ENCODE measurements at places on chromosomes 2 and 18.

GRCh38 chr2:178025551-178026185 lies 46.9 kb downstream of the PDE11A start:
- no peak for DNase-seq

- DNase-seq = no peak
Measured at GRCh38 chr2:85129861-85130260, 3.3 kb upstream of the TCF7L1 start.

DNA sequence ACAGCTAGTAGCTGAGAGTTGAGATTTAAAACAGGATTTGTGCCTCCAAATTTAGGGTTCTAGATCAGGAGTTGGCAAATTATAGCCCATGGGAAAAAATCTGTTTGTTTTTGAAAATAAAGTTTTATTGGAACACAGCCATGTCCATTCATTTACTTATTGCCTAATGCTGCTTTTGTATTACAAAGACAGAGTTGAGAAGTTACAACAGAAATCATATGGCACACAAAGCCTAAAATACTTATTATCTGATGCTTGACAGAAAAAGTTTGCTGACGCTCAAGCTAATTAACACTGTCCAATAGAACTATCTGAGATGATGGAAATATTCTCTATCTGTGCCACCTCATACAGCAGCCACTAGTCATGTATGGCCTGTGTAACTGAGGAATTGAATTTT lies 229.1 kb upstream of the RASGRP3 start:
- DNase-seq = no peak

DNA sequence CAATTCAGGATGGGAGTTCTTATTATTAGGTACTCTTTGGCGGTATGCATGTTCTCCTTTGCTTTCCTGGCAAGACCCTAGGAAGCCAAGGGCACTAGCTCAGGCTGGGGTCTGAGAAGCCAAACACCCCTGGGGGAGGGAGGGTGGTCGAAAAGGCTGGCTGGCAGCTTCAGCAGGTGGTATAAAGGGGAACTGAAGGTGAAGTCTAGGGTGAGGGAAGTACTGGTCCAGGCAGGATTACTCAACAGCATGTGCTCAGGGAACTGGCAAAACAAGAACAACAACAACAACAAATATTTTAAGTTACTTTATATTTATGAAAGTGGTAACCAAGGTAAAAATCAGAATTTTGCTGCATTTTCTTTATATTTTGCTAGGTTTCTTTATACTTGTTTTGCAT lies 40.7 kb upstream of the PCBP1 start:
- DNase-seq = no peak

- DNase-seq = no peak
Measured at GRCh38 chr2:27705851-27706622, 42.3 kb downstream of the SLC4A1AP start.

- DNase-seq = no peak
Measured at GRCh38 chr18:13232971-13233786, 14.6 kb downstream of the LDLRAD4 start.

- no peak for DNase-seq
Measured at GRCh38 chr2:3462493-3463104, 56.7 kb downstream of the ADI1 start.

- no peak for DNase-seq
Measured at GRCh38 chr2:241109210-241110088, 7.4 kb upstream of the MTERF4 start.

GRCh38 chr18:40878371-40878770 lies 1076.7 kb upstream of the PIK3C3 start:
- DNase-seq = no peak

DNA sequence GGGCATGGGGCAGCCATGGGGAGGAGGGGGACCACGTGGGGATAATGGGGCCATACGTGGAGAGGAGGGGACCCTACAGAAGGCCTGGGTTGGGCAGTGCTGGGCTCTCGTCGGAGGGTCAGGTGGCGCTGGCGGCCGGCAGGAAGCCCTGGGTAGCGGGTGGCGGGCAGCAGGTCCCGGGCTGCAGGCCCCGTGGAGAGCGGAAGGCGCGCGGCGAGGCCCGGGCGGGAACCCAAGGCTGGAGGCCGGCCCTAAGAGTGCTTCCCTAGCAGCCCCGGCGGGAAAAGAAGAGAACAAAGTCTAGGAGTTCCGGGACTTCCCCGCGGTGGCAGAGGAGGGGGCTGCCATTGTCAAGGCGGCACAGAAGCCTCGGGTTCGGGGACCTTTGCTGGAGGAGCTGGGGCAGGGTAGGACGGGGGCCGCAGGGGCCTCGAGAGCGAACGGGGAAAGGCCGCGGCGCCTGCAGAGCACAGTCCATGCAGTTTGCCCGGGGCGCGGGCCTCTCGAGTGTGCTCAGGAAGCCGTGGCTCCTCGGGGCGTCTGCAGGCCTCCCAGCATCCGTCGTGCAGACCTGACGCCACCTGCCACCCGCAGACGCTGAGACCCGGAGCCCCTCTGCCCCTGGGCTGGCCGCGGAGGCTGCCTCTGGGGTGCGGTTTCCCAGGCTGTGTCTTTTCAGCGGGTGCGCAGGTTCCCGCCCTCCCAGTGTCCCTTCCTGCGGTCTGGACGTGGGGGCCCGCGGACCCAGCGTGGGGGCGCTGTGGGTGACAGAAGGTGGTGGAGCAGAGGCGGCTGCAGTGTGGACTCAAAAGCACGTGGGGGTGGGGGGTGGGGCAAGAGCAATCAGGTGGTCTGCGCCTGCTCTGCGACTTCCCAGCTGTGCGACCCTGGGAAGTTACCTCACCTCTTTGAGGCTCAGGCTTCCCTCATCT lies 19.4 kb upstream of the NCL start:
- peak; percentile 36 for DNase-seq

DNA sequence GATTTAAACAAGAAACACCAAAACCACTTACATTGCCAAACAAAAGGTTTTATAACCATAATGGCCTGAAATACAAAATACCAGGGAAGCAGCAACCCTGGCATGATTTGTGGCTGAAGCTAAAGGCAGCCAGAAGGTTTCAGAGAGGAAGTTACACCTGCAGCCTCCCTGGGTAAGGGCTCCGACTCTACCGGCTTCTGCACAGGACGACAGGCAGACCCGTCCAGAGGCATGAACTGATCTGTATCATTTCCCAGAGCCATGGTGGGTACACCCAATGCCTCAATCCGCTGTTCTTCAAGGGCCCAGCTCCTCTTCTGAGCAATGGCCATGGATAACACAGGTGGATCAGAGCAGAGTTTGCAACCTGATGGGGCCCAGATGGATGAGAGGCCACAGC lies 71.6 kb downstream of the PXDN start:
- no peak for DNase-seq

- DNase-seq = no peak
Measured at GRCh38 chr2:30048636-30049175, 98.1 kb upstream of the YPEL5 start.

DNA sequence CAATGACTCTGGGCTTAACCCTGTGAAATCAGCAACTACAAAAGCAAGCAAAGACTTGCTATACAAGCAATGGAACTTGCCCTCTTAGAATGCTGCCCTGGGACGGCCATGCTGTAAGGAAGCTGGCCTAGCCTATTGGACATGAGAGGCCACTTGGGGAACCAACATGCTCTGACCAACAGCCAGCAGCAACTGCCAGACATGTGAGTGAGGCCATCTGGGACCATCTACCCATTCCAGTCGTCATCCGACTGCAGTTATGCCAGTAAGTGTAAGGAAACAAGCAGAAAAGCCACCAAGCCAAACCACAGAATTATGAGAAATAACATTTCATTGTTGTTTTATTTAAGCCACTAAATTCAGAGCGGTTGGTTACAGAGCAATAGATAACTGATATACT lies 40.9 kb downstream of the CLASP1 start:
- no peak for DNase-seq

DNA sequence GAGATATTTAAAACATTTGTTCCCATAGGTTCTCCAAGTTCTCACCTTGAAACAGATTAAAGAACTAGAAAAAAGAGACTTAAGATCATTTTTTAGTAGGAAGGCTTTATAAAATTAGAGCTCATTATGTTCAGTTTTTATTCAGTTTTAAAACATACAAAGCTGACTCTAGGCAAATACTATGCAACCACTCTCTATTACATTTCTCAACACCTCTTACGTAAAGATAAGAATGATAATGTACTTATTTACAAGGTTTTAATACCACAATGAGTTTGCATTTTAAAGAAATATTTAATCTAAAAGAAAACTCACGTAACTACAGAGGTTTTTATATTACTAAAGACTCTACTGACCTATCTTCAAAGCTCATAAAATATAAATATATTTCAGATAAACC lies 68.8 kb downstream of the TMEM131 start:
- DNase-seq = no peak

- DNase-seq = no peak
Measured at GRCh38 chr2:183093857-183094657, 15.5 kb downstream of the DUSP19 start.

- DNase-seq = no peak
Measured at GRCh38 chr2:234191819-234192407, 141.4 kb downstream of the SPP2 start.

GRCh38 chr2:137955536-137955935 lies 8.7 kb upstream of the HNMT start:
- DNase-seq = no peak

- no peak for DNase-seq
Measured at GRCh38 chr2:190432567-190433231, 24.5 kb downstream of the MFSD6 start.

DNA sequence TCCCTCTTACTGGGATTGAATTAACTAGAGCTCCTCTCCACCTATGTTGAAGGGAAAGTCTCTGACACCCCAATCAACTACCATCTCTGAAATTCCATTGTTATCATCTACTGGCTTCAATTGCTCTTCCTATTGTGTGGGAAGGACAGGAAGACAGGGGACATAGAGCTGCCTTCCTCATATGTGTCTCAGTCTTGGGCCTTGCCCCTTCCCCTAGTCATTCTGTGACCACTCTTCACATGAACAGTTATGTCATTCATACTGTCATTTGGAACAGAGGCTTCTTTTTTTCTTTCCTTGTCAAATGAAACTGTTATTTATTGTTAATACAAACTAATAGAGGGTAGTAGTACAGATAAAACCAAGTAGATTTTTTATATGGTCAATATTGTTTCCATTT lies 69.6 kb upstream of the EMILIN2 start:
- no peak for DNase-seq

DNA sequence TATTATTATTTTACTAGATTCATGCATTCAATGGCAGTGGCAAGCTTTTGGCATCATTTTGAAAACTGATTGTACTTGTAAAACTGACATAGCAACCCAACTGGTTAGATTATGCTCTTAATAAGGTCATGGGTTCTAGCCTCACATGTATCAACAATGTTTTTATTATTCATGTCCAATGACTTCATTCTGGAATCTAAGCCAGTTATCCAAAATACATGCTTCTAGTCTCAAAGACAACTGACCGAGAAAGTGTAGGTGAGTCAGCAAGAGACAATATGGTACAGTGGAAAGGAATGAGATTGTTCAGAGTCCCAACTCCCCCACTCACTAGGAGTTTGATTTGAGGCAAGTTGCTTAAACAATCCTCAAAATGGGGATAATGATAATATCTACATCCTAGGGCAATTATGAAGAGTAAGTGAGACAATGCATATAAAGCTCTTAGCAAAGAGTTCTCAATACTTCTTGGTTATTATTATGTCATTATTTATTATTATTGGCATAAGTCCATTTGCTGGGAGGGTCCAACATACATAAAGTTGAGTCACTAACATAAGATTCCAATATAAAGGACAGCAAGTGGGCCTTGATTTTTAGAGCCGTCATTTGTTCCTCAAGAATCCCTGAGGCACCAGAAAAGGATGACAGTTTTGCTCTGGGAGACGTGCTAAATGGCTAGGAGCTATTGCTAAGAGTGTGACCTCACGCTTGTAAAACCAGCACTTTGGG lies 99.4 kb downstream of the NEB start:
- DNase-seq = no peak

DNA sequence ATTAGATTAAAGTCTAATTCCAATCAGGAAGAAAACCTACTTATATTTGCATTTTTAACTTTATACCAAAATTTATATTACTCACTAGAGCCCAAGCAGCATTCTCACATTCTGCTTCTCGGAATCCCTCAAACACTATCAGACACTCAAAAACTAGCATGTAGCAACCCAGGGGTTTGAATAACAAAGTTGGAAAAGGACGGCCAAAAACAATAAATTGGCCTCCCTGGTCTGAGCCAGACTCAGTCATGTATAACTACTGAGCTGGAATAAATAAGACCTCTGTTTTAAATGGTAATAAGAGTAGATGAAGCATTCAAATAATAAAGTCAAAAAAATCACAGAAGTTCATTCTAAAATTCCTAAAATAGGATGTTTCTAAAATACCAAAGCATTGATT lies 290.9 kb downstream of the IRS1 start:
- no peak for DNase-seq

GRCh38 chr18:3256693-3257626 lies 5.0 kb upstream of the MYL12B start:
- DNase-seq = no peak

GRCh38 chr2:82896117-82896516 lies 1563.0 kb downstream of the SUCLG1 start:
- DNase-seq = no peak

GRCh38 chr2:8453904-8454302 lies 228.0 kb upstream of the ID2 start:
- DNase-seq = no peak

DNA sequence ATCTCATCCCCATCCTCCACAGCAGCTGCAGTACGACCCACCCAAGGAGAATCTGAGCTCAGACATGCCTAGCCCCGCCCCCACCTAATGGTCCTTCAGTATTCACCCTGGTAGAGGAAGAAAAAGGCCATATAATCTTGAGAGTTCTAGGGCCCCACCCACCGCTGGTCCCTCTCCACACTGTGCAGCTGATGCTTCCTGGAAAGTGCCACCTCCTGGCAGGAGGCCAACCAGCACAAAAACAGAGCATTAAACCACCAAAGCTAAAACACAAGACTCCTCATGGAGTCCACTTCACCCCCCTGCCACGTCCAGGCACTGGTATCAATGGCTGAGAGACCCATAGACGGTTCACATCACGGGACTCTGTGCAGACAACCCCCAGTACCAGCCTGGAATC lies 40.7 kb downstream of the MC4R start:
- no peak for DNase-seq

GRCh38 chr2:11128243-11128951 lies 26.9 kb upstream of the SLC66A3 start:
- DNase-seq = no peak

DNA sequence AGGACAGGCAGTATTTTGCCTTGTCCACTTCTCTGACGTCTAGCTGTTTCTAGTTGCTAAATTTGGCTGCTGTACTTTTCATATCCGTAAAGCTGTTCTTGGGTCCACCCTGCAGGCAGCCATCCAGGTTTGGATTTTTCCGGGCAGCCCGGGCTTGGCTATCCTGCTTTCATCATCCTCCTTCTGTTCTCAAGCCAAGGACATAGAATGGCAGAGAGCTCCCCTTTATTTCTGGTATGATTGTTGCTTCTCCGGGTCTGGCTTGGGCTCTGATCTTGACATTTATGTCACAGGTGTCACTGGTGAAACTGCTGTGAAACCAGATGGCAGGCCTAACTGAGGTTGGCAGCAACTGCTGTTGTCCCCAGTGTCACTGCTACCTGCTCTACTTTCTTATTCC lies 35.5 kb downstream of the SCN2A start:
- DNase-seq = no peak

Data from T-cell (primary cell).